MCF 10A (cell line): ENCODE measurements at places on chromosomes 6 and 20.
A peak's percentile ranks its signal among the peaks of the same experiment; 100 is the strongest.

DNA sequence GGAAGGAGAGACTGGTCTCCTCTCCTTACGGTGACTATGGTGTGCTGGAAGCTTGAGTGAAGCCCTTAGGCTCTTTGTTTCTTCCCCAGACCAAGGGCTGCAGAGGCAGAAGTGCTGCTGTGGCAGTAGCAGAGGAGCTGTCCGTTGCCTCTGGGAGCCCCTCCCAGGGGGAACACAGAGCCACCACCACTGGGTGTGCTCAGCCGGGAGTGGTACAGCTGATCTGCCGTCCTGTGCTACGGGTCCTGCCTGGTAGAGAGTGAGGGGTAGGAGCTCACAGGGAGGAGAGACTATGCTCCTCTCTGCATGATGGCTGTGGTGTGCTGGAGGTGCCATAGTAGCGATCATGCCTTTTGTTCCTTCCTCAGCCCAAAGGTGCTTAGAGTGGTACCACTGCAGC is 318.7 kb downstream of the DOK5 start:
- H3K27ac ChIP-seq = no peak overlapping the region
- DNase-seq = no peak
- no peaks in the 10 kb centered on the region for H3K27me3 ChIP-seq

- no peak overlapping the region for H3K4me3 ChIP-seq
- H3K4me1 ChIP-seq = no peaks in the 10 kb centered on the region
- no peaks in the 10 kb centered on the region for H3K36me3 ChIP-seq
- no peak overlapping the region for H3K27ac ChIP-seq
- H3K27me3 ChIP-seq = no peaks in the 10 kb centered on the region
These were observed 359.2 kb downstream of the CDKAL1 start for GRCh38 chr6:20893412-20893811.

- H3K4me3 ChIP-seq = no peak overlapping the region
- no peak for DNase-seq
- H3K4me1 ChIP-seq = no peaks in the 10 kb centered on the region
- peaks cover 12% of the 10 kb centered on the region for H3K27me3 ChIP-seq
- H3K27ac ChIP-seq = no peak overlapping the region
These were observed 123.0 kb upstream of the AKIRIN2 start for GRCh38 chr6:87824958-87825491.

GRCh38 chr6:4727217-4727616 is 49.0 kb upstream of the CDYL start:
- H3K27me3 ChIP-seq = no peaks in the 10 kb centered on the region
- H3K4me1 ChIP-seq = no peaks in the 10 kb centered on the region
- no peaks in the 10 kb centered on the region for H3K36me3 ChIP-seq
- no peak overlapping the region for H3K27ac ChIP-seq
- no peak overlapping the region for H3K4me3 ChIP-seq
- no peak for DNase-seq

DNA sequence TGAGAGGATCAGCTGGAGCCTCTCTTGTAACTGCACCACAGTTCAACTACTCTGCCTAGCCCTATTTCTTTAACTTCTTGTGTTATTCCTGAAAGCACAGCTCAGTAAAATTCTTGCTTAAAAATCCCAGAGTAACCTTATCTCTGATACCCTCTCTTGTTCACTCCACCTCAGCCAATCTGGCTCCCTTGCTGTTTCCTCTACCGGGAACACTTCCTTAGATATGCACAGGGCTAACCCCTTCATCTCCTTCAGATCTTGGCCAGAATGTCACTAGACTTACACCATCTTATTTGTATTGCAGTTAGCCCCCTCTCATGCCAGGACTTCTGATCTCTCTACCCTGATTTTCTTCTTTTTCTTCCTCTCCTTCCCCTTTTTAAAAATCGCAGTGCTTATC is 2.6 kb upstream of the ZKSCAN3 start:
- no peak overlapping the region for H3K4me3 ChIP-seq
- H3K27me3 ChIP-seq = peaks cover 20% of the 10 kb centered on the region
- H3K36me3 ChIP-seq = peaks cover 2% of the 10 kb centered on the region
- no peak for DNase-seq

DNA sequence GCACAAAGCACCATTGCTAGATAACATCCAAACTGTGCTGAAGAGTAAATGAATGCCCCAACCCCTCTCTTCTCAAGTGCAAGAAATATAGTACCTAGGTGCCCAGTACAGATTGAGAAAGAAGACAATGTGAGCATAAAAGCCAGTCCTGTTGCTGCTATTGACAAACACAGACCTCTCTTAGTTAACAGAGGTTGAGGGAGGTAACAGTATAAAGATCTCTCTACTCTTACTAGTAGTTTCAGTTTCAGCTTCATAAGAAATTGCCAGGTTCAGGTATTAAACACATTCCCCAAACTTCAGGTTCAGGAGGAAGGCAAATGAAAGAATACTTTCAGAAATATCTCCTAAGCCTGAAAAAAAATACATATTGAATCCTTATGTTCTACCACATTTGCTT is 31.4 kb downstream of the TBC1D32 start:
- H3K27ac ChIP-seq = no peak overlapping the region
- H3K27me3 ChIP-seq = no peaks in the 10 kb centered on the region
- no peaks in the 10 kb centered on the region for H3K4me1 ChIP-seq
- no peak overlapping the region for H3K4me3 ChIP-seq
- H3K36me3 ChIP-seq = peaks cover 11% of the 10 kb centered on the region

DNA sequence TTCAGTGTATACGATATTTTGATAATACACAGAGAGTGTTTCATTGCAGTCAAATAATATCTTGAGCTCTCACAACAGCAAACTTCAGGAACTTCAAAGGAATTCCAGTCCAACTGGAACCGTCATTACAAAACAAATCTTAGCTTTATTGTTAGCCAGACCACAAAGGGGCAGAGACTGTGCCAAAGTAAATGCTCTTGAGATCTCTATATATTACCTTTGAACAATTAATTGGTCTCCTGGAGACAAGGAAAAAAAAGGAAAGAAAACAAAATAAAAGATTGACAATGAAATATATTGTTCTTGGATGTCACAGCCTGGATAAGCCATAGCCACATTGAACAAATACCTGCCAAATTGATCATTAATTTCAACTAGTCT is 70.0 kb downstream of the FOXC1 start:
- no peak for DNase-seq
- no peak overlapping the region for H3K27ac ChIP-seq
- no peak overlapping the region for H3K4me3 ChIP-seq
- H3K4me1 ChIP-seq = peaks cover 5% of the 10 kb centered on the region

DNA sequence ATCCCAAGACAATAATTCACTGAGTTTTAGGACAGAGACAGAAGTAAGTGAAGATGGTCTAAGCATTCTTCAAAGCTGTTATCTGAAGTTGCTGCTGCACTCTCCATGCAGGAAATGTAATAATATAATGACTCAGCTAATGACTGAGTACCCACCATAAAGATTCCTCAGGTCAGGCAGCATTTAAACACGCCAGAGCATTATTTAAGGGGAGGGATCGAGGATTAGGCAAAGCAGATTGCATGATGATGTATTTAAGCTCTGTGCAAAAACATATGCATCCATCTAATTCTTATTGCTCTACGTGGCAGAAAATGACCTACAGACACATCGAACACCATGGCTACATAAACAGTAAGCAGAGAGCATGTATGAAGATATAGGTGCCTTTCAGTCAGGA is 216.4 kb downstream of the UNC5CL start:
- H3K4me1 ChIP-seq = no peaks in the 10 kb centered on the region
- no peak overlapping the region for H3K4me3 ChIP-seq
- H3K27me3 ChIP-seq = no peaks in the 10 kb centered on the region
- H3K27ac ChIP-seq = no peak overlapping the region
- DNase-seq = no peak

DNA sequence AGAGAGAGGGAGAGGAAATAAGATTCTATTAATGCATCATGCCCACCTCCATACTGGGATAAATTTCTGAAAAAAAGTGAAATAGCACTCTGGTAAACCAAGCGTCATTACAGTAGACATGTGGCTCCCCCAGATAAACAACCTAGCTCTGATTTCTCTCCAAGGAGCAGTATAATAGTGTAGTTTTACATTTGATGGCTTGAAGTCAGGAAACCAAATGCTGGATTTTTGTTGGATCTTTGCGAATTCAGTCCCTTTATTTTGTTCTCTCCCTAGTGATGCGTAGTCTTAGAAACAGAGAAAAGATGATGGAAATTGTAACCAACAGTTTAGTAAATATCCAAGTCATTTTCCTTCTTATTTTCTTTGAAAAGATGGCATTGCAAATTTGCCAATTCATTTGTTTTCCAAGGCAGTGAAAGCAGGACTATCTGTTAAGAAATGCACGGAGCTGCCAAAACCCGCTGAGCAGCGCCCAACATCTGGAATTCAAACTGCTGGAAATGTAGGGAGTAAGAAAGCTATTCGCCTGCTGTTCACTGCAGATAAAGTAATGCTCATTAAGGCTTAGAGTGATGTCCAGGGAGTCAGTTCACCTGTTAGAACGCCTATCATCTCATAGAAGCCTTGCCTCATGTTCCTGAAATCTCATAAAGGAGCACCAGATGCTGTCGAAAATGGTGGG is 85.7 kb upstream of the DOK5 start:
- peaks cover 58% of the 10 kb centered on the region for H3K27me3 ChIP-seq
- DNase-seq = no peak
- H3K4me3 ChIP-seq = no peak overlapping the region
- H3K36me3 ChIP-seq = peaks cover 2% of the 10 kb centered on the region
- no peaks in the 10 kb centered on the region for H3K4me1 ChIP-seq

GRCh38 chr6:157107915-157108651 is 215.2 kb downstream of the TMEM242 start:
- H3K27ac ChIP-seq = peak overlapping the region; percentile 79
- no peak overlapping the region for H3K4me3 ChIP-seq
- peak; percentile 62 for DNase-seq

- no peak overlapping the region for H3K27ac ChIP-seq
- H3K36me3 ChIP-seq = no peaks in the 10 kb centered on the region
- DNase-seq = no peak
- no peaks in the 10 kb centered on the region for H3K4me1 ChIP-seq
- H3K27me3 ChIP-seq = no peaks in the 10 kb centered on the region
- H3K4me3 ChIP-seq = no peak overlapping the region
These were observed 143.8 kb upstream of the MLIP start for GRCh38 chr6:53967415-53967814.

DNA sequence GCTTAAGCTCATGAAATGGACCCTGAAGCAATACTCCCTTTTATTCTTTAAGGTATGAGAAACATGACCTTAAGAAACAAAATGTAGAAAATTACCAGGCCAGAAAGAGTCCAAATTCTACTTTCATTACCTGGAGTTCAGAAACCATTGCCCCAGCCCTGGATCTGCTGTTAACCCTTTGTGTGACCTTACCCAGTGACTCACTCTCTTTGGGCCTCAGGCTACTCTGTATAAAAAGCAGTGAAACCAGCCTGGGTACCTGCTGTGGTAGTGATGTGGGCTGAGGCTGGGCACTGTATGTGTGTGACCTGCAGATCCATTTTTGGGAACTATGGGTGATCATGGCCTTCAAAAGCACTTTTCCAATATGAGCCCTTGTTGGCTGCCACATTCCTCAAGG is 47.2 kb downstream of the SLC9A8 start:
- H3K36me3 ChIP-seq = peaks cover 30% of the 10 kb centered on the region
- H3K27me3 ChIP-seq = no peaks in the 10 kb centered on the region
- H3K27ac ChIP-seq = no peak overlapping the region
- no peaks in the 10 kb centered on the region for H3K4me1 ChIP-seq

DNA sequence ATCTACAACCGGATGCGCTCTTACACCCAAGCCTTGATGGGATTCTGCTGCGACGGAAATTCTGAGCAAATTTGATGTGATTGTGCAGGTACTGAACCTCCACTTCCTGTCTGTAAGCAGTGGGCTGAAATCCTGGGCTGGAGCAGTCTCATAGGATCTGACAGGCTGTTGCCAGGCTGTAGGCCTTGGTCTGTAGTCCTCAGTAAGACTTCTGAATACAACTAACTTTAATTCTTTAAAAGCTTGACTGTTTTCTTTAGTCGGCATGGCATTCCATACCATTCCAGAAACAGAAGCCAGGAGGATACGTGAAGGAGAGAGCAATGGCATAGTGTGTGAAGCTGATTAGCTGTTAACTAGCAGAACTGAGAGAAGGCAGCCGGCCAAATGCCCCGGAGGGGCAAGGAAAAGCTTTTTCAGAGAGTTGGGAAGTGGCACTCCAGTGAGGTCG is 68.3 kb downstream of the ADTRP start:
- peak; percentile 11 for DNase-seq
- no peaks in the 10 kb centered on the region for H3K27me3 ChIP-seq
- H3K4me3 ChIP-seq = no peak overlapping the region

- no peaks in the 10 kb centered on the region for H3K36me3 ChIP-seq
- H3K4me1 ChIP-seq = no peaks in the 10 kb centered on the region
- no peak overlapping the region for H3K27ac ChIP-seq
- H3K27me3 ChIP-seq = peaks cover 33% of the 10 kb centered on the region
These were observed 158.5 kb downstream of the ID4 start for GRCh38 chr6:19995575-19996257.

- H3K4me1 ChIP-seq = peaks cover 39% of the 10 kb centered on the region
- H3K4me3 ChIP-seq = peak overlapping the region; percentile 99
- peak overlapping the region; percentile 98 for H3K27ac ChIP-seq
- DNase-seq = peak; percentile 90
These were observed 1.8 kb downstream of the GTPBP2 start for GRCh38 chr6:43627008-43627825.

GRCh38 chr20:44053046-44053445 is 133.9 kb downstream of the JPH2 start:
- H3K4me1 ChIP-seq = no peaks in the 10 kb centered on the region
- no peak overlapping the region for H3K27ac ChIP-seq
- no peak overlapping the region for H3K4me3 ChIP-seq
- H3K36me3 ChIP-seq = no peaks in the 10 kb centered on the region
- DNase-seq = no peak
- H3K27me3 ChIP-seq = no peaks in the 10 kb centered on the region

DNA sequence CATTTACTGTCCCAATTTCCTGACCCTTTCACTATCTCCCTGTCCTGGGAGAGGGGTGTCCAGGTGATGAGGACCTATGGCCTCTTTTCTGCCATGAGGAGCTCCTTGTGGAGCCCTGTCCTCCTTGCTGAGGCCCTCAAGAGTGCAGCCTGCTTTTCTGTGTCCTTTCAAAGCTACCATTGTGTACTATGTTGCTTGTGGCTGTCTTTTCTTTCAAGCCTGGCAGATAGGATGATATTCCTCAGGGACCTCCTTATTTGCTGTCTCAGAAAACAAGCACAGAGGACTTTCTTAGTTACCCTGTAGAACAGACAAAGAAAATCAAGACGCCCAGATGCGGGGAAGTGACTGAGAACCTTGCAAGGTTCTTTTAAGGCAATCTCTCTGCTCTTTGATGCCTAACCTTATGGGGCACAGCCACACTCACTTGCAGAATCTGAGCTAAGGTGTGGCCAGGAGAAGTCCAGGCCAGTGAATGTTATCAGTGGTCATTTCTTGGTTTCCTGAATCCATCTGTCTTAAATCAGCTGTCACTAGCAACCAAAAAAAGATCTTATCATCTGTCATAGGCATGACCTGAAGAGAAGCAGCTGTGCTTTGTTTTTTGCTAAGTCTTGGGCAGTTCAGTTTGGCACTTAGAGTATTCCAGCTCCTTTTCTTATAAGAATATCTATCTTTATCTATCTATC is 17.2 kb downstream of the CARMIL1 start:
- no peak overlapping the region for H3K4me3 ChIP-seq

GRCh38 chr6:167153521-167153959 is 4.2 kb downstream of the GPR31 start:
- DNase-seq = peak; percentile 6
- H3K27me3 ChIP-seq = peaks cover 44% of the 10 kb centered on the region
- no peak overlapping the region for H3K4me3 ChIP-seq
- no peaks in the 10 kb centered on the region for H3K36me3 ChIP-seq
- H3K27ac ChIP-seq = no peak overlapping the region

GRCh38 chr6:131419702-131420101 is 153.3 kb upstream of the ARG1 start:
- no peak overlapping the region for H3K27ac ChIP-seq
- no peaks in the 10 kb centered on the region for H3K27me3 ChIP-seq
- no peaks in the 10 kb centered on the region for H3K36me3 ChIP-seq
- no peak for DNase-seq
- H3K4me1 ChIP-seq = no peaks in the 10 kb centered on the region
